Pancreas (tissue), 10 donors: ENCODE measurements at places on chromosomes 3 and 15. TPM values are rescaled to one million over a fixed set of nuclear protein-coding genes. Genes with fewer than 3 reads are reported as not detected.

GRCh38 chr3:152030320-152030719 is 156.9 kb downstream of the SUCNR1 start:
- H3K4me1 ChIP-seq = no peaks in the 10 kb centered on the region
- no peaks in the 10 kb centered on the region for H3K36me3 ChIP-seq
- H3K4me3 ChIP-seq = no peak overlapping the region
- no peak for DNase-seq

DNA sequence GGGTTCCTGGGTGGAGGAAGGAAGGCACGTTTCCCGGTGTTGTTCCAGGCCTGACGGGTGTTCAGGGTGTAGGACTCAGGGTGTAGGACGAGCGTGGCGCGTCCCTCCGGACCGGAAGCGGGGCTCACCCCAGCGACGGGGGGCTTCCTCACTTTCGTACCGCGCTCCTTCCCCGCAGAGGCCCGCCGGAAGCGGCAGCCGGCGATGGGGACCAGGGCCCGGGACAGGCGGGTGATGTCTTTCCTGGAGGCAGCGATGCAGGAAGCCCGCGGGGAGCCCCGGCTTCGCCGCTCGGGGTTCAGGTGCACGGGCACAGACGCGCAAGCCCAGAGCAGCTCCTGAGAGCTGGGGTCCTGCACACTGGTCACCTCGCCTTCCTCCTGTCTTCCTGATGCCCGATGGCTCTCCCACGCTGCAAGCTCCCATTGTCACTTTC is 13.4 kb downstream of the FOXL2NB start:
- no peaks in the 10 kb centered on the region for H3K36me3 ChIP-seq
- no peaks in the 10 kb centered on the region for H3K4me1 ChIP-seq
- no peak overlapping the region for H3K4me3 ChIP-seq

DNA sequence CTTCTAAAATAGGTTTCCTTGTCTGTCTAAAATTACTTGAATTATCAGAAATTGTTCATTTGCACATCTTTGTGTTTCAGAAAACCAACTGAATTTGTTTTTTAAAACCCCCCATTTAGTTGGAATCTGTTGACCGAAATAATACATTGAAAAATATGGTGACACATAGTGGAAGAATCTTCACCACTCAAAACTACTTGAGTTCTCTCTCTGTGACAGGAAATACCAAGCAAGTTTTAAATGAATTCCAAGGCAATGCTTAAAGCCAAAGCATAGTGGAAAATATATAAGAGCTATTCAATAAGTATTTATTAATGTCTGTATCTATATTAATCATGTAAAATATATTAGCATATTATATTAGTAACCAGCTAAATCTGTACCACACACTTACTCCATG is 224.9 kb upstream of the COL8A1 start:
- H3K4me1 ChIP-seq = no peaks in the 10 kb centered on the region
- H3K27ac ChIP-seq = no peak overlapping the region
- H3K27me3 ChIP-seq = no peaks in the 10 kb centered on the region
- no peak overlapping the region for H3K4me3 ChIP-seq
- DNase-seq = no peak

GRCh38 chr15:51907136-51907862 is 64.3 kb downstream of the LEO1 start:
- H3K27me3 ChIP-seq = no peaks in the 10 kb centered on the region
- H3K4me3 ChIP-seq = no peak overlapping the region
- no peaks in the 10 kb centered on the region for H3K4me1 ChIP-seq
- no peak overlapping the region for H3K27ac ChIP-seq
- DNase-seq = peak; percentile 74

DNA sequence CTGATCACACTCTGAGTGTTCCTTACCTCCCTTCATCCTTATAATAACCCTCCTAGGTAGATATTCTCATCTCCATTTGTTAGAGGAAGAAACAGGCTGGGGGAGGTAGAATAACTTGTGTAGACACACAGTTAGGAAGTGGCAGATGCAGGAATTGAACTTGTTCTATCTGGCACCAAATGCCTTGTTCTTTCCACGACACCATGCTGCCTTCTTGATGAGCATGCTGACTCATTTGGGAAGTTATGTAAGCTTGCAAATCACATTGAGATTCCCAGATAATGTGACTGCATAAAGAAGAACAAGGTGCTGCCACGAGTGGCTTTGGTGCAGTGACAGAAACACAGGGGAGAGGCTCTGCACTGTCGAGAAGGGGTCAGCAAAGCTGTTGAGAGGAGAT is 27.5 kb upstream of the NDUFB4 start:
- DNase-seq = no peak
- H3K27ac ChIP-seq = no peak overlapping the region
- no peaks in the 10 kb centered on the region for H3K36me3 ChIP-seq
- H3K4me1 ChIP-seq = no peaks in the 10 kb centered on the region

GRCh38 chr3:159711560-159712333 is 276.9 kb upstream of the IL12A start:
- no peaks in the 10 kb centered on the region for H3K27me3 ChIP-seq
- H3K27ac ChIP-seq = no peak overlapping the region
- no peaks in the 10 kb centered on the region for H3K4me1 ChIP-seq
- no peak for DNase-seq

DNA sequence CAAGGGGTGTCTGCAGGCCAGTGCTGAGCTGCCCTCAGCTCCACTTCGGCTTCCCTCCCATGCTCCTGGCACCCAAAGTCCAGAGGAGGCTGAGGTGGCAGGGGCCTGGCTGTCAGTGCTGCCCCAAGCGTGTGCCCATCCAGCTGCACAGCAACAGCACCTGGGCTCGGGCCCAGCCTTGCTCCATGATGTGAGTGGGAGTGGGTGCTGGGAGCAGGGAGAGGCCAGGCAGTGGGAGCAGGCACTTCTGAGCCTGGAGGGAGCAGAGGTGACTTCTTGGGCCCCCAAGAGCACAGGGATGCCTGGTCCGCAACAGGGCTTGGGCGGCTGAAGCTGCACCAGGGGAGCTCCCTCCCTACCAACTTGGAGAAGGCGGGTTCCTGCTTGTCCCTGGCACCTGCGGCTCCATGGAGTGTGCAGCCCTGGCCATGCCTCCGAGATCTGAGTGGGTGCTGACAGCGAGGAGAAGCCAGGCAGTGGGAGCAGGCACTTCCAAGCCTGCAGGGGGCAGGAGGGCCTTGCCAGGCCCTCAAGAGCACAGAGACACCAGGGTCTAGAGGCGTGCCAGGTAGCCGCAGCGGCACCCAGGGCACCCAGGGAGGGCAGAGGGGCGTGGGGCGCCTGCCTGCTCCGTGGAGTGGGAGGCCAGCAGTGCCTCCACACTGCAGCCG is 366.7 kb upstream of the SGO1 start:
- H3K4me1 ChIP-seq = no peaks in the 10 kb centered on the region
- H3K27ac ChIP-seq = no peak overlapping the region
- no peaks in the 10 kb centered on the region for H3K36me3 ChIP-seq
- DNase-seq = peak; percentile 2

GRCh38 chr3:193737191-193737751 is 144.3 kb downstream of the OPA1 start:
- no peaks in the 10 kb centered on the region for H3K27me3 ChIP-seq
- no peak overlapping the region for H3K27ac ChIP-seq
- H3K4me1 ChIP-seq = peaks cover 13% of the 10 kb centered on the region
- DNase-seq = peak; percentile 21
- no peak overlapping the region for H3K4me3 ChIP-seq

GRCh38 chr3:70771426-70772147 is 459.1 kb upstream of the MDFIC2 start:
- DNase-seq = no peak
- no peak overlapping the region for H3K4me3 ChIP-seq
- no peaks in the 10 kb centered on the region for H3K27me3 ChIP-seq
- H3K36me3 ChIP-seq = no peaks in the 10 kb centered on the region
- H3K27ac ChIP-seq = no peak overlapping the region

GRCh38 chr3:197906850-197907187 is 43.2 kb upstream of the RPL35A start:
- no peak for DNase-seq
- no peaks in the 10 kb centered on the region for H3K36me3 ChIP-seq
- no peaks in the 10 kb centered on the region for H3K4me1 ChIP-seq
- no peaks in the 10 kb centered on the region for H3K27me3 ChIP-seq
- no peak overlapping the region for H3K4me3 ChIP-seq

- no peaks in the 10 kb centered on the region for H3K4me1 ChIP-seq
- H3K4me3 ChIP-seq = no peak overlapping the region
- no peaks in the 10 kb centered on the region for H3K36me3 ChIP-seq
- no peak for DNase-seq
- no peaks in the 10 kb centered on the region for H3K27me3 ChIP-seq
Measured at GRCh38 chr15:27676647-27677046, 422.5 kb downstream of the OCA2 start.

GRCh38 chr3:52509753-52510328 is 14.7 kb downstream of the STAB1 start:
- no peak for DNase-seq
- H3K27ac ChIP-seq = no peak overlapping the region
- H3K36me3 ChIP-seq = no peaks in the 10 kb centered on the region
- no peak overlapping the region for H3K4me3 ChIP-seq
- no peaks in the 10 kb centered on the region for H3K4me1 ChIP-seq

- H3K27ac ChIP-seq = no peak overlapping the region
- DNase-seq = no peak
- H3K4me1 ChIP-seq = no peaks in the 10 kb centered on the region
- H3K36me3 ChIP-seq = no peaks in the 10 kb centered on the region
Measured at GRCh38 chr15:33155691-33156420, 38.7 kb downstream of the FMN1 start.

DNA sequence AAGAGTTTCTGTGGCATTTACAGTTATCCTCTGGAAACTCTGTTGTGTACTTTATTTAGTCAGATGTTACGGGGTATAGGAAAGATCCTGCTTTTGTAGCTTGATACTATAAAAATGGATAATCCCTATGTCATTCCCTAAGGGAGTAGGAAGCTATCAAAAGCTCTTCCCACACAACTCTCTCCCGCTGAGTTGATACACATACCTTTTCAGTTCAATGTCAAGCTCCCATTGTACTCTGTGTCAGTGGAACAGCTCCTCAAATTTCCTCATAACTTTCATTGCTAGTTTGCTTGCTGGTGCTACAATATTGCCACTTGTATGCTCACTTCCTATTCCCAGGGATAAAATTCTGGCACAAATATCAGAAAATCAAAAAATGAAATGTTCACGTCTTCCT is 893.3 kb upstream of the GBE1 start:
- no peaks in the 10 kb centered on the region for H3K27me3 ChIP-seq

- H3K27me3 ChIP-seq = no peaks in the 10 kb centered on the region
- no peak overlapping the region for H3K27ac ChIP-seq
- H3K36me3 ChIP-seq = no peaks in the 10 kb centered on the region
Measured at GRCh38 chr3:122576174-122576940, 1.1 kb upstream of the PARP15 start.

DNA sequence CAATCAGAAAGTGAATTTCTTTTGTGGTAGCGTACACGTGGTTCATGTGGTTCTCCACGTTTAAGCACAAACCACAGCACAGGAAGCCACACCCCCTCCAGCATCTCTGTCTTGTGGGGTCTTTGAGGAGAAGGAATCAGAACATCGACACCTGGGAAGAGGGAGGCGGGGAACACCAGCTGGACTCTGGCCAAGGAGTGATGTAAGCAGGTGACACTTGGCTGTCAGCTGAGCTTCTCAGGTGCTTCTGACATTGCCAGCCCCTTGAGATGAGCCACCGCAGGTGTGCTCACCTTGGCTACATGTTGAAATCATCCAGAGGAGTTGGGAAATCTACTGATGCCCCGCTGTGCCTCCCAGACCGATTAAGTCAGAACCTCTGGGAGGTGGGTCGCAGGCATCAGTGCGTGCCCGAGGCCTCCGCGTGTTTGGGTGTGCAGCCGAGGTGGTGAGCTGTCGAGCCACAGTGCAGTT is 85.0 kb downstream of the FAM81A start:
- no peak overlapping the region for H3K4me3 ChIP-seq
- no peaks in the 10 kb centered on the region for H3K4me1 ChIP-seq
- no peaks in the 10 kb centered on the region for H3K27me3 ChIP-seq
- no peak overlapping the region for H3K27ac ChIP-seq
- DNase-seq = no peak
- H3K36me3 ChIP-seq = no peaks in the 10 kb centered on the region

- H3K4me3 ChIP-seq = no peak overlapping the region
- DNase-seq = no peak
- no peak overlapping the region for H3K27ac ChIP-seq
- H3K4me1 ChIP-seq = no peaks in the 10 kb centered on the region
- H3K27me3 ChIP-seq = no peaks in the 10 kb centered on the region
Measured at GRCh38 chr3:194758716-194759115, 73.0 kb downstream of the FAM43A start.

DNA sequence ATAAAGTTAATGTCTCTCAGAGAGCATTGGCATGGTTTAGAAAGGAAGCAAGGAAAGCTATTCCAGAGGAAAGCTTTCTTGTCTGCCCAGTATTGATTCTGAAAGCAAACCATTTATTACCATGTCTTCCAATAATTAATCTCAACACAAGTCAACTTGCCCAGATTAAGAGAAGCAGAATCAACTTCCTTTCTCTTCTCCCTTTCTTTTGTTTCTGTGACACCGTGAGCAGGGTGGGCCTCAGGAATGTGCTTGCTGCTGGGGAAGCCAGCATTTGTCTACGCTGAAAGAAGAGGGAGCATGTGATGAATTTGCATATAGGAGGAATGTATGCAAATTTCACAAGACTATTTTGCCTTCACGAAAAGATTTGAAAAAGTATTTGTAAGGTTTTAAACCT is 368.6 kb upstream of the ROPN1 start:
- H3K4me1 ChIP-seq = no peaks in the 10 kb centered on the region
- H3K27ac ChIP-seq = no peak overlapping the region
- H3K36me3 ChIP-seq = no peaks in the 10 kb centered on the region
- DNase-seq = no peak

DNA sequence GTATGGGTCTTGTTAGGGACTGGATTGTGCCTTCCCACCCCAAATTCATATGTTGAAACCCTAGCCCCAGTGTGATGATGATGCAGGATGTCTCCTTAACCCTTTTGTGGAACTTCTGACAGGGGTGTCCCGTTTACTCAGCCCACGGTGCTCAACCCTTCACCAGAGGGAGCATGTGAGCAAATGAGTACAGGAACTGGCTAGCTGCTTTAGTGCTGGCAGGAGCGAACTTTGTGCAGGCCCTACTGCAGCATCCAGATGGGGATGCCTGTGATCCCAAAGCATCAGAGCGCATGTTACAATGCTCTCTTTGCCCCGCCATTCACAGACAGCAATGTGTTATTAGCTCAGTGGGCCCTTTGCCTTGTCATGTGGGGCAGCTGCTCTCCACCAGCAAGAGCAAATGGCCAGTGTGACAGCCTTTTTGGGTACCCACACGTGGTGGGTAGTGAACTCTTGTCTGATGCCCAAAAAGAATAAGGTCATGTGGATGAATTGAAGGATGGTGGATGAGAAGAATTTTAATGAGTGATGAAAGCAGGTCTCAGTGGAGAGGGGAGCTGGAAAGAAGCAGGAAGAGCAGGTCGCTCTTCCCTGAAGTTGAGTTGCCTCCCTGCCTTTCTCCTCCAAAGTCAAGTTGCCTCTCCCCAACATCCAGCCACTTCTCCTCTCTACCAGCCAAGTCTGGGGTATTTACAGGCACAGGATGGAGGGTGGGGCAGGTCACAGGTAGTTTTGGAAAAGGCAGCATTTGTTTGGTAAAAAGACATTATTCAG is 63.3 kb upstream of the STRIT1 start:
- no peaks in the 10 kb centered on the region for H3K27me3 ChIP-seq
- H3K4me1 ChIP-seq = no peaks in the 10 kb centered on the region
- DNase-seq = no peak
- H3K36me3 ChIP-seq = no peaks in the 10 kb centered on the region

CTXND1 gene
- polyA plus RNA-seq = 0.42 TPM

ADAMTS7 gene
- polyA plus RNA-seq = 1.3 TPM

CAPN3 gene
- 35.8 TPM for polyA plus RNA-seq

SLC7A14 gene
- 1.9 TPM for polyA plus RNA-seq

PIF1 gene
- 0.47 TPM for polyA plus RNA-seq

TUSC7 gene
- not detected for polyA plus RNA-seq

GRK7 gene
- polyA plus RNA-seq = not detected

ITGA11 gene
- 1.1 TPM for polyA plus RNA-seq

FAM3D gene
- polyA plus RNA-seq = 0.68 TPM

TIGIT gene
- polyA plus RNA-seq = 0.05 TPM

ERC2 gene
- polyA plus RNA-seq = 1.4 TPM

FSIP1 gene
- 0.11 TPM for polyA plus RNA-seq

TRPM1 gene
- not detected for polyA plus RNA-seq
